Stimulated activated CD4-positive, alpha-beta T cell treated with anti-CD3 and anti-CD28 coated beads, Interleukin-2, amount 100 ng/mL, for 24 hours (primary cell): ENCODE measurements at places on chromosomes 1 and 21.
A peak's percentile ranks its signal among the peaks of the same experiment; 100 is the strongest.

- DNase-seq, result no peak
These were observed 32.3 kb downstream of the SAMSN1 start for GRCh38 chr21:14513804-14514203.

- no peak for DNase-seq
These were observed 92.5 kb upstream of the SIM2 start for GRCh38 chr21:36606287-36606982.

GRCh38 chr21:37061926-37062592, 10.8 kb downstream of the PIGP start:
- DNase-seq, result no peak

DNA sequence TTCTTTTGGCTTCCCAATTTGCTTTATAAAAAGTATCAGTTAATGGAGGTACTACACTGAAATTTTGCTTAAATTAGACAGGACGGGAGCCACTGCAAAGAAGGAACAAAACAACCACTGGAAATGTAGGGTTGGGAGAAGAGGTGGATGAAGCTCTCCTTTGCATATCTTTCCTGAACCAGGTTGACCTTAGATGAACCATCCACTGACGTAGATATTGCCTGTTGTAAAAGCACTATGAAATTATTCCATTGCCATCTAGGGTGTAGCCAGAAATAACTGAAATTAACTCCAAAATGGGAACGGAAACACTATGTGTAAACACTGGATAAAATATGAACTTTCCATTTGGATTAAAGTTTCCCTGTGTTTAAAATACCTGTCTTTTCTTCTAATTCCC, 1.2 kb upstream of the ABL2 start:
- no peak for DNase-seq

- no peak for DNase-seq
These were observed at the start of gene PLA2G2A for GRCh38 chr1:19979494-19979977. Gene PLA2G2A (minus strand): TSS chr1:19979618. CDS start chr1:19978773, 845 bp downstream.

- no peak for DNase-seq
These were observed 152.7 kb upstream of the COL6A1 start for GRCh38 chr21:45828580-45829570.

DNA sequence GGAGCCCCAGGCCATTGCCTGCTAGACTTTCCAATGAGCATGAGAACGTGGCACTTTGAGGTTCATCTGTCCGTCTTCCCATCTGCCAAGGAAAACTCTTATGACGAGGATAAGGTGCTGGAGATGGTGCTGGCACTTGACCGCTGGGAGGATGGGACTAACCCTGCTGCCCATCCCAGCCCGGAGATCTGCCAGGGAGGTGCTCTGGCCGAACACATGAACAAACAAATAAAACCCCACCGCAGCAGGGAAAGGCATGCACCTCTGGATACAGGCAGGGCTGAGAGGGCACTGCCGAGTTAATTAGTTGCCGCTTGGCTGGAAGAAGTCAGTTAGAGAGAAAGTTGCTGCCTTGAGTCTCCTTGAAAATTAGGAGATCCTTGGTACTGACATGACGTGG, 308.4 kb downstream of the AJAP1 start:
- no peak for DNase-seq

DNA sequence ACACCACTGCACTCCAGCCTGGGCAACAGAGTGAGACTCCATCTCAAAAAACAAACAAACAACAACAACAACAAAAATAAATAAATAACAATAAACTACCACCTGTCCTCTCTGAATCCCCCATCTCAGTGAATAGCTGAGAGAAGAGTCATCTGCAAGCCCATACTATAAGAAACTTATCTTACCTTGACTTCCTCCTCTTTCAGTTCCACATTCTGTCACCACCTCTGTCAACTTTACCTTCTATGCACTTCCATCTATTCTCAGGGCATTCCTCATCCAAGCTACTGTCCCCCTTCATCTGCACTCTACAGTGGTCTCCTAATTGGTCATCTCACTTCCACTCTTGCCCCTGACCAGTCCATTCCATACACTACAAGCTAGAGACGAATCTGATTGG, 58.1 kb downstream of the KIAA0040 start:
- DNase-seq, result no peak

- no peak for DNase-seq
These were observed 192.0 kb downstream of the SDCCAG8 start for GRCh38 chr1:243447844-243448243.

GRCh38 chr1:227166559-227166958, 151.7 kb downstream of the CDC42BPA start:
- DNase-seq, result no peak

GRCh38 chr1:241658081-241658793, 6.2 kb downstream of the WDR64 start:
- no peak for DNase-seq

DNA sequence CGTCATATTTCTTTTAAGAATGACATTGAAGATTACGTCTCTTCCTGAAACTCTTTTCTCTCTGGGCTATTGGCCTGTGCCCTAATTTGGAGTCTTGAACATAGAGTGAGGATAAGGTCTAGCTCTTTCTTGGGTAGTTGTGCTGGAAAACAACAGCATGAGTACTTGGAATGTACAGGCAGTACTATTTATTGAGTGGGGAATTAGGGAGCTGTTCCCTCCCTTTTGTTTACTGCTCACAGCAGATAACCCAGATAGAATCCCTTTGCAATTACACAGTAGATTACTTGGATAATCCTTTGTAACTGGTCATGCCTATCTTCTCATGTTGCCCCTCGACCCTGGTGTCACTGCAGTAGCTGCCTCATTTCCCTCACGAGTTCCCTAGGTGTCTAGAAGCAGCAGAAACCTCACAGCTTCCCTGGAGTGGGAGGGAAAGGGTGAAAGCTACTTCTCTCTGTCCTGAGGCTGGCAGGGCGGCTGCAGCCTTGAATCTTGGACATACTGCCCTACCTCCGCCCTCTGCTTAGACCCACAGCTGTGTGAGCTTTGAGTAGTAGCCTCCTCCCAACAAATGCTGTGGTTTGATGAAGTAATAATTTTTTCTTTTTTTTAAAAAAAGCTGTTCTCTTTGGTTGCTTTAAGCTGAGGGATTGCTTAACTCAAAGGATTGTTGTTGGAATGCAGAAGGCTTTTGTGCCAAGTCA, 70.6 kb downstream of the FGGY start:
- DNase-seq, result no peak

DNA sequence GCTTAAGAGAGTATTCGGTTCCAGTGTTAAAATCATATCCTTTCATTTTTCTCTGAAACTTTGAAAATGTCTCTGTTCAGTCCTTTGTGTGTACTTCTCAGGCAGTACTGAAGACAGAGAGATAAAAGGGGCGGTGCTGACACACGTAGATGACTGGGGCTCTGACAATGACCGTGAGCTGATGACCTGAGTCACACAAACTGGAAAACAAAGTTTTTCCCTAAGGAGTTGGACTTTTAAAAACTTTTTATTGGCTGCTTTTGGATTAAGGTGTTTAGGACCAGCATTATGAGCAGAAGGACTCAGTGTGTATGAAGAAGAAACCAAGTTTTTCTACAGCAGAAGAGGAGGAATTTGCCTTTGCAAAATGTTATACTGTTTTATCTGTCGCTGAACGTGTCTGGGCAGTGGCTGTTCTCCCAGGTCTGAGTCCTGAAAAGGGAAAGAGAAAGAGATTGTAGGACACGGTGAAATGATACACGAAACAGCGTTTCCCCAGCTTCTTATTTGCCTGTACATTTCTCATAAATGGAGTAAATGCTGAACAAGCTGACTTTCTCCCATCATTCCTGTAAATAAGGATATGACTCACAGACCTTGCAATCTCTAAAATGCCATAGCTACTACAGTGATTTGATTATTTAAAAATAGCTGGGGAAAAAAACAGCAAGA, 51.5 kb downstream of the MAP3K7CL start:
- DNase-seq, result no peak

DNA sequence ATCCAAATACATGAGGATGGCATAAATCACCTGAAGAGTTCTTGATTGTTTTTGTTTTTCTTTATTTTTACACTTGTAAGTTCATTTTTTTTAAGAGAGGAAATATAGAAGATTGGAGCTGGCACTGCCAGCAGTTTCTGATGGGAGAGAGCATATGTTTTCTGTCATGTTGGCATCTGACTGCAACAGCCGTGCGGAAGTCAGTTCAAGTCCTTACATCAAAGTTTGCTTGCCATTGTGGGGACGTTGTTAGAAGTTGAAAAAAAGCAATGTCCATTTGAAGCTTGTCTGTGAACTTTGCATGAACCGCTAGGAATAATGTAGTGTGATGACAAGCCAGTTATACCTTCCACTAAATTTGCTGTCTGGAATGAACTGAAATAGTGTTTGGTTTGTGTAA, 126.5 kb upstream of the USH2A start:
- no peak for DNase-seq

DNA sequence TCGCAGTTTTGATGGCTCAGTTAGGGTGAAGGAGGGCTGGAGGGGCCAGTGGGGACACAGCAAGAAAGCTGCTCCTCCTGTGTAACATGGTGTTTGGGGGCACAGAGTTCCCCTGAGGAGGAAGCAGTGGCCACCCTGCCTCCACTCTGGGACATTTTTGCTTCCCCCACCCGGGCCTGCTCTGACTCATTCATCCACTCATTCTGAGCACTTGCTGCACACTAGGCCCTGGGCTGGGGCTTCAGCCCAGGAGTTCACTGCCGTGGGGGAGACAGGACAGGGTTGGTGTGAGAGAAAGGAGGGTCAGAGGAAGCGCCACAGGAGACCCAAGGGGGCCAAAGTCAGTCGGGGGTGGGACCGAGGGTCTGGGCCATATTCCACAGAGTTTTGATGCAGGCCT, 41.4 kb upstream of the ACOT11 start:
- no peak for DNase-seq

- DNase-seq, result no peak
These were observed 28.1 kb downstream of the ADAM30 start for GRCh38 chr1:119868176-119868575.

- no peak for DNase-seq
These were observed 49.7 kb upstream of the DISP3 start for GRCh38 chr1:11429226-11429625.

- peak; percentile 67 for DNase-seq
These were observed at the start of gene KIAA0040 for GRCh38 chr1:175192630-175193526. Gene KIAA0040 (minus strand): TSS chr1:175192776. CDS start chr1:175161013, 31,763 bp downstream.

DNA sequence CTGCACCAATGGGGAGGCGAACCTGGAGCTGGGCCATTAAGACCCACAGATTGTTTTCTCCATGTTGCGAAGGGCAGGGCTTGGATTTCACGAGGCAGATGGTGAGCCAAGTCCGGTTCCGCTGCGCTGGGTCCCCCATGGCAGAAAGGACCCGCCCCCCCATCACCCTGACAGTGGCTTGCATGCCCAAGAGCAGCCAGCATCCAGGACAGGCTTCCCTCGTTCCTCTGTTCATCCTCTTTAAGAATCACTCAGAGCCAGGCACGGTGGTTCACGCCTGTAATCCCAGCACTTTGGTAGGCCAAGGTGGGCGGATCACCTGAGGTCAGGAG, 15.8 kb upstream of the NPHP4 start:
- DNase-seq, result no peak

- DNase-seq, result no peak
These were observed 120.6 kb downstream of the SYF2 start for GRCh38 chr1:25111706-25112105.

DNA sequence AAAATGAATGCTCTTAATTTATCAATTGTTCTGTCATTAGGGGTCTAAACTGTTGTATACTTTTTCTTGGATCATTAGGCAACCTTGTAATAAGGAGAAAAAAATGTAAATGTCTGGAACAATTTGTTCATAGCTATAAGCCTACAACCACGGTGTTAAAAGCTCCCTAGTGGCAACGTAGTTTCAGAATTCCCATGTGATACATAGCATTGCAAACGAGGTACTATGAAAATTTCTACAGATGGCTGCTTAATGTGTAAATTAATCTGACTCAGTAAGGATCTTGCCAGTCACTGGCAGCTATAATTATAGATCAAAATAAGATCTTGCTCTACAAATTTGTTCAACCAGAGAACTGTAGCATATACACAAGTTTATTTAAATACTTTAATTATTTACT, 304.1 kb upstream of the ADGRL4 start:
- DNase-seq, result no peak
